ENCODE measurements at places on chromosomes 11 and 22.

- ATAC-seq, result no peak
Observed at GRCh38 chr22:22391543-22391942, 117.0 kb downstream of the ZNF280B start.

- no peak for ATAC-seq
Observed at GRCh38 chr11:30483056-30483455, 103.1 kb downstream of the MPPED2 start.

DNA sequence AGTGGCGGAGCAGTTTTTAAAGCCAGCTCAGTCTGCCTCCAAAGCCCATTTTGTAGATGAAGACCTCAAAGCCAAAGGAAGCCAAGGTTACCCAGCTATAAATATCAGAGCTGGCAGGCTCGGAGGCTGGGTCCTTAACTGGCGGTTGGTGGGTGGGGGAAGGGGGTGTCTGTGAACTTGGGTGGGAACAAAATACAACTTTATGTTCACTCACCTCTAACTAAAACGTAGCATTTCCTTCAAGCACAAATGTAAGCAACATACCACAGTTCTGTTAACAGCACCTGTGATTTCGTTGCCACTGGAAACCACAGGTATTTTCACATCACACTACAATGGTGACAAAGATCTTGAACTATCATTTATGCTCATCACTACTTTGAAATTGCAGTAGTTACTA lies 99.7 kb upstream of the SYT13 start:
- no peak for ATAC-seq

DNA sequence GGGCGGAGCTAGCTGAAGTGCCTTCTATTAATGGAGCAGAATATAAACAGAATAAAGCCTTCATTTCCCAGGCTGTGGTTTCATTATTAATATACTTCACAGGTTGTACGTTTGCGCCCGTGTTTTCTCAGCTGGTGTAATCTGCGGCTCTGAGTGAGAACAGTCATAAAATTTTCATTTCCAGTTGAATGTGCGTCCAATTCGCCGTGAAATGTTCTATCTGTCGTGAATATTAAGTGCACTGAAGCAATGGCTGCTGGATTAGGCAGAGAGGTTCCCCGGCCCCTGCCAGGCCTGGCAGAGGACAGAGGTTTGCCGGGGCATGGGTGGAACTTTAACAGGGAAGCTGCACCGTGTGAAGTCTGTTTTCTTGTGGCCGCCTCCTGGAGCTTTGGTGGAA lies 874.4 kb downstream of the NTM start:
- no peak for ATAC-seq

DNA sequence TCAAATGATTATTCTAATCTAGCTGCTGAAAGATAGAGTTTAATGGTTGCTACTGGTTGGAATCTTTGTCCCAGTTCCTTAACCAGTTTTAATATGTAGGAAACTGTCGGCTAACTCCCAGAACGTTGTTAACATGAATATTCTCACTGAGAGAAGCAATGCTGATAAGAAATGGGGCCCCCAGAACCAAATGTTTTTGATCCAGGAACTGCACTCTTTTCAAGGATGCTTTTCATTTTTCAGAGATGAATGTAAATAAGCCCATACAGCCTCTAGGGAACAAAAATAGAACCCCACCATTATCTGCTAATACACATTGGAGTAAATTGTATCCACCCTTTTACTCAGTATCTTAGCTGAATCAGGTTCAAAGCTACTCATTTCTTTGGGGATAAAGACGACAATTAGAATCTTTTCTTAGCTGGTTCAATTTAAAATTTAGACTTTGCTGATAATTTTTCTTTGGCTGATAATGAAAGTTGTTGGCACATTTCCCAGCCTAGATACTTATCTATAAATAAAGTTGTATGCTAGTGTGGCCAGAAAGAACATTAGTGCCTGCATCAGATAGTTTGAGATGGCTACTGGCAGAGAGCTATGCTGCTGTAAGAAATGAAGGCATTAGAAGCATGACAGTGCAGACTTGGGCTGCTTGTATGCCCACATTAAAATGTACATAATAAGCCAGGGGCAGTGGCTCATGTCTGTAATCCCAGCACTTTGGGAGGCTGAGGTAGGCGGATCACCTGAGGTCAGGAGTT lies 323.3 kb upstream of the PDGFD start:
- peak; percentile 82 for ATAC-seq

DNA sequence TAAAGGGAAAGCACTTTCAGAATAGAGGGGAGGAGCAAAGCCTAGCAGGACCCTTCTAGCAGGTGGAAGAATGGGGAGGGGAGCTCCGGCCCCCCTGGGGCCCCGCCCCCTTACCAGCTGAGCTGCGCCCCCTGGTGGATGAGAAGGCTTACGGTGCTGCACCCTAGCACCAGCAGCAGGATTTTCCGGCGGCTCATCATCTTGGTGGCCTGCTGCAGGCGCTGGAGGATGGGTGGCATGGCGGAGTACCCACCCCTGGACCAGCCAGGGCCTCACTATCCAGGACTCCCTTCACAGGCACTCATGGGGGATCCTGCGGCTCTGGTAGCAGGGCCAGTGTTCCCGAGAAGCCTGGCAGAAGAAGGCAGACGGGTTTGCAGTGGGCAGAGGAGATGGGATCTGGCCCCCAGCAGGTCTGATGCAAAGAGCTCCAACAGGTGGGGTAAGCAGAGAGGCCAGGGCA lies 3.8 kb downstream of the GAL3ST3 start:
- peak; percentile 84 for ATAC-seq

DNA sequence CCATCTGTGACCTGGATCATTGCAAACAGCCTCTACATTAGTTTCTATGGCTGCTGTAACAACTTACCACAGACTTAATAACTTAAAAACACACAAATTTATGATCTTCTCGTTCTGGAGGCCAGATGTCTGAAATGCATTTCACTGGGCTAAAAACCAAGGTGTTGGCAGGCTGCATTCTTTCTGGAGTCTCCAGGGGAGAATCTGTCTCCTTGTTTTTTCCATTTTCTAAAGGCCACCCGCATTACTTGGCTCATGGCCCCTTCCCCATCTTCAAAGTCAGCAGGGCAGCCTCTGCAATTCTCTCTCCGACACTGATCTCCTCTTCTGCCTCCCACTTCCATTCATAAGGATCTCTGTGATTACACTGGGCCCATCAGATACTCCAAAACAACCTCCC lies 11.6 kb downstream of the SCGB1A1 start:
- ATAC-seq, result no peak

GRCh38 chr22:17552737-17553136 lies 10.6 kb upstream of the SLC25A18 start:
- no peak for ATAC-seq

DNA sequence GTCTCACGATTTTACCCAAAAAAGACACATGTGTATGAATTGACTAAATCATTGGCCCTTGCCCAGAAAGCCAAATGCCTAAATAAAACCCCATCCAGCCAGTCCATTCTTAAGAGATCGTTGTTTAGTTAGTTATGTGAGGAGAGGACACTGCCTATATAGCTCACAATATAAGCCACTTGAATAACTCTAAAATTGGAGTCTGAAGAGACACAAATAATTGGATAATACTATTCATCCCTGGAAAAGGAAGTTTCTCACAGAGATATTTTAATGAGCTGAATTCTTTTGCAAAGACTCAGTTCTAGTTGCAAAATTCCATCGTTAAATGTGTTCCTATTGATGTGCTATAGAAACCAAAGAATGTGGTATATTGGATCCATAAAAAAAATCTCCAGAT lies 176.7 kb downstream of the SOX6 start:
- ATAC-seq, result no peak

GRCh38 chr11:60771879-60772525 lies 13.1 kb upstream of the MS4A10 start:
- no peak for ATAC-seq

GRCh38 chr11:35157814-35158700 lies 19.1 kb downstream of the CD44 start:
- no peak for ATAC-seq

DNA sequence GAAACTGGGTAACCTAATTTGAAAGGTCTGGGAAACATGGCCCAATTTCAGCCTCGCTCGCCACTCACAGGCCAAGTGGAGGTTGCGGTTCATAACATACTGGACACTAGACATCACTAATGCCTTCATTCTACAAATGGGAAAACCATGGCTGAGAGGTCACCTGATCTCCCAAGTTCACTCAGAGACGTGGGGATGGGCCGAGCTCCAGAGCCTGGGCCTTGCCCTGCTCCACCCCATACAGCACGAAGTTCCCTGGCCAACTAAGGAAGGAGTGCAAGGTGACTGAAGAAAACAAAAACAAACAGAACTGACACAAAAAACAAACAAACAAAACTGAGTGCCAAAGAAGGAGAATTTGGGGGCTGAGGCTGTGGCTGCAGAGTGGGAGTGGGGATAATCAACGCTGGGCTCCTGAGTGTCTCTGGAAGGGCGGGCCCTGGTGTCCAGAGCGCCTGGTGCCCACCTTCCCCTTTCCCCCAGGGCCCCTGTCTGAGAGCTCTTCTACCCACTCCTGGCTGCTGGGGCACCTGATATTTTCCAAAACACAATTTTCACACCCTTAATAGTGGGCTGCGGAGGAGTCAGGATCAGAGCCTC lies 46.5 kb upstream of the ADA2 start:
- ATAC-seq, result no peak

GRCh38 chr22:50519151-50519550 lies 6.2 kb downstream of the SCO2 start:
- no peak for ATAC-seq

- no peak for ATAC-seq
Observed at GRCh38 chr11:7534042-7534378, 20.2 kb downstream of the PPFIBP2 start.

GRCh38 chr11:121589946-121590537 lies 137.3 kb upstream of the SORL1-AS1 start:
- no peak for ATAC-seq

DNA sequence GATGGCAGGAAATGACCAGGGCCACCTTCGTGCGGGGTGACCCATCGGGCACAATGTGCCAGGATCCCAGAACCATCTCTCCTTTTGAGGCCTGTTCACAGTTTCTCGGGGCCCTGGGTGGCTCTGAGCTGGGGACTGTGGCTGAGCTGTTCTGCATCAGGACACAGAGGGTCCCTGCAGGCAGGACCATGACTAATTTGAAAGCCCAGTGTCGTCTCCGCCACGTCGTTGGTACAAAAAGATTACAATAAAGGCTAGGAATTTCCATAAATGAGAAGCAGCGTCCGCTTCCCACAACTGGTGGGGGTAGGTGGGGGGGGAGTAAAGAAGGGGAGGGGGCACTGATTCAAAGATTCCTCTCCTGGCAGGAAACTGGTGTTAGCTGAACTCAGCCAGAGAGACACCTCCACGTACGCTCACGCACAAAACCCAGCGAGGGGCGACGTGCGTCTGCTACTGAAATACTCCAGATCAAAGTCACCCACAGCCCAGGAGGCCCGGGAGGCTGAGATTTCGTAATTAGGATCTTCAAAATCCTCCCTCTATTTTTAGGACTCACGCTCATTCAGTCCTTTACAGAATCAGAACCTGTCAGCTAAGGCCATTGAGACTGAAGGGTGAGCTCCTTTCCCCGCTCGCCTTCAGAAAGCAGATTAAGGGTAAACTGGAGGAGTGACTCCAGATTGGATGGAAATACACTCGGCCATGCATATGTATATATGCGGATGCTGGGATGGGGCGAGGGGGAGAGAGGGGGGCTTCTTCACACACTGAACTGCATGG lies 11.0 kb downstream of the MN1 start:
- no peak for ATAC-seq

DNA sequence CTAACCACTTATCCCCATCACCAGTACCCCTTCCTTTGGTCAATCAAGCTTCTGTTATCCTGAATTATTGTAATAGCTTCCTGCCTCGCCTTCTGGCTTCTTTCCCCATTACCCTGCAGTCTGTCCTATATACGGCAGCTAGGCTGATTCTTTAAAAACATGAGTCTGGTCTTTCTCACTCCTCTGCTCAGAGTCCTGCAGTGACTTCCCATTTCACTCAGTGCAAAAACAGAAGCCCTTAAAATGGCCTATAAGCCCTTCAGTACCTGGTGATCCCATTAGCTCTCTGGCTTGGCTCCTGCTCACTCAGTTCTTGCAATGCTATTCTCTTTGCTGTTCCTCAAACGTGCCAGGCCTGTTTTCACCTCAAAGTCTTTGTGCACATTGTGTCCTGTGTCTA lies 58.4 kb downstream of the JRKL start:
- peak; percentile 20 for ATAC-seq

DNA sequence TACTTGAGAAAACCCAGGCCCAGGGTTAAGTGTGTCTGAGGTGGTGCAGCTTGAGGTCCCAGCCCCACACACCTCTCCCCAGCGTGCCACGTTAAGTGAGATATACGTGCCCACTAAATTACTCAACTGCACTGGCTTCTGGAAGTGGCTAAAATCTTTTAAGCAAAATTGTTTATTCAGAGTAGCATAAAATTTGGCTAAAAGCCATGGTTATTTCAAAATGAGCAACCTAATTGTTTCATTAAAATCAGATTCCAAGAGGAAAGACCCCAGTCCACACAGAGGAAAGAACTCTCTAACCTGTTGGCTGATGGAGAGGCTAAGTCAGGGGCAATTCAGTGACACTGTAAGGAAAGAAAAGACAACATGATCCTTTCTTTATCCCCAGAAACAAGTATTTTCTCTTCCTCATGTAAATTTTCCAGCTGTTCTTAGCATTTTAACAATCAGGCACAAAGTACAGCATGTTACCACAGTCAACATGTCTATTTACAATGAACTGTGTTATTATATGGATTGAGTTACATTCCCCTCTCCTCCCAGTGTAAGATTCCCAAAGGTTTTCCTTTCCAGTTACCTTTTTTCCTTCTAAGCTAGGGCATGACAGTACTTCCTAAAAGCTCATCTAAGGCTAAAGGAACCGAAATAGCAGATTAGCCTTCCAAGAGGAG lies 26.6 kb downstream of the NUP50 start:
- ATAC-seq, result no peak

DNA sequence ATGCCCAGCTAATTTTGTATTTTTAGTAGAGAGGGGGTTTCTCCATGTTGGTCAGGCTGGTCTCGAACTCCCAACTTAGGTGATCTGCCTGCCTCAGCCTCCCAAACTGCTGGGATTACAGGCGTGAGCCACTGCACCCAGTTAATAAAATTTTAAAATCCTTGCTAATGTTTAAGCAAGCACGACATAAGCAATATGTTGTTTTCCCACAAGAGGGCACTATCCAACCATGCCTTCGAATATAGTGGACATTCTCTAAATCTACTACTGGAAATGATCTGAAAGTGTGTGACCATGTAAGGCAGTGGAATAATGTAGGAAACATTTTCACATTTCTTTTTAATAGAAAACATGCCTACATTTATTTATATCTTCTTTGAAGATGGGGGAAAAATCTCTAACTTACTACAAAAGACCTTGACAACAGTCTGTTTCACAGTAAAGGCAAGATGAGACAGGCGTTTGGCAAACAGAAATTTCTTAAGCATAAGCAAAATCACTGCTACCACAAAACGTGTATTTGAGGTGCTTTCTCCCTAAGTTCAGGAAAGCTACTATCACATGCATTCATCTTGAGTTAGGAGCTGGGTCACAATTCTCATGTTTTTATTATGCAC lies 38.2 kb downstream of the PITPNB start:
- ATAC-seq, result peak; percentile 92

DNA sequence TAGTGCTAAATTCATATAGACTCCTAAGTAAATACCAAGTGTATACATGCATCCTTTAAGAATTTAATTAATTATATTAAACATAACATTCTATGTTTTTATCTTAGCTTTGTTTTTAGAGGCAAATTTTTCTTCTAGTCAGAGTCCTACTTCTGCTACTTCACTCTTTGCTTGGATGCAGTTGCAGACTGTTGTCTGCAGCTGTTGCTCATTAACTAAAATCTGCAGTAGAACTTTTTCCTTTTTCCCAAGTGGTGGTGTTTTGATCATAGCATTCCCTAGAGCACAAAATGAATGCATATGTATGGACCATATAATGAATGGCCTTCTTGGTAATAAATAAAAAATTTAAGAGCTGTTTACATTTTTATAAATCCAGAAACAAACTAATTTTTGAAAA lies 198.3 kb downstream of the CASP12 start:
- no peak for ATAC-seq

- ATAC-seq, result no peak
Observed at GRCh38 chr11:76339221-76339620, 41.7 kb downstream of the THAP12 start.

Measured in SK-N-SH treated with all-trans-retinoic acid at 6 μM for 48 hours (cell line).